Hepatocyte (in vitro differentiated cells): ENCODE measurements at places on chromosomes 4 and X.

- DNase-seq: no peak
Observed at GRCh38 chr4:5865896-5866599, 26.8 kb downstream of the CRMP1 start.

DNA sequence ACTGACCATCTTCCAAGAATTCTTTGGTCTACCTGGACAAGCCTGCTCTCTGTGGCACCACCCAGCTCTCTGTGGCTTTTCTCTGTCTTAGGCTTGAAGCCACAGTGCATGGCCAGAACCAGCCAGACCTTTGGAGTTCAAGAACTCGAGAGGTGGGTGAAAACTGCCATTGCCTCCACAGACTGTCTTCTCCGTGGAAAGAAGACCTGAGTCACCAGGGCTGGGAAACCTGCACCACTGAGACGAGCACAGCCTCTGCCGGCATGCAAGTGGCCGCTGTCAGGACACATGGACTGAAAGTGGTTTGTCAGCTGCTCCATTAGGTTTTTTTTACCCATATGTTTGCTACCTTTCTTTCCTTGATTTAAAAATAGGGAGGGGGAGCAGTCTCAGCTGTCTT, 74.5 kb downstream of the MGST2 start:
- no peak for DNase-seq

DNA sequence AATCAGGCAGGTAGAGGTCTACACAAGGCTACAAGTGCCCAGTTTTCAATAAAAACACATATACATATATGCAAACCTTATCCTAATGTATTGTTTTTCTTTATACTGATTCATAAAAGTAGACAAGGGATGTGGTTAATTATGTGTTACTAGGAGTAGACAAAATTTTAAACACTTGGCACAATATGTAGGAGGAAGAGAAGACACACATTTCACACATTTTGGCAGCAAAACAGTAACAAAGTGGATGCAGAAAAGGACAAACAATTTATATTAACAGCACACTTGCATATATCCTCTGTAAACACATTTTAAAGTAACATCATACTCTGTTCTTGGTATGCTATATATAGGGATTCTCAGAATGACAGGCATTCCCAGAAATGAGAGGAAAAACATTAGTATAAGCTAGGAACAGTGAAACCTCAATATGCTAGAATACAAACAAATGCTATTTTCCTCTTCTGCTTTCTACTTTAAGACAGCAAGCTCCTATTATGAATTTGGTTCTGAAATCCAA, 63.8 kb downstream of the GPRIN3 start:
- no peak for DNase-seq

DNA sequence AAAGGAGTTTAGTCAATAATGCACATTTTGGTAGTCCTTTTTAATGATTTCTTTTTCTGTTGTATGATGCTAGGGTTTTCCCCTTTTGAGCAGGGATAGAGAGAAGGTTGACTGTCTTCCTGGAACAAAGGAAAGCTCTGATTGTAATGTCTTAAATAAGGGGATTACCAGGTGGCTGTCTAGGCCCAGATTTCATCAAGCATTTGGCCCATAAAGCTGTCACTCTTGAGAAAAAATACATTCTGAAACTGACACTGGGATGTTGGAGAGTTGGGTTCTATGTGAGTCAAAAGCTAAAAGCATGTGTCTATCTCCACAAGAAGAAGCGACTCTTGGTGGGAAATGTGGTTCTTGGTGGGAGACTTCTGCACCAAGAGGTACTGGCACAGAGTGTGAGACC, 26.4 kb downstream of the KIAA1210 start:
- no peak for DNase-seq

GRCh38 chrX:20506739-20507138, 240.0 kb upstream of the RPS6KA3 start:
- no peak for DNase-seq

DNA sequence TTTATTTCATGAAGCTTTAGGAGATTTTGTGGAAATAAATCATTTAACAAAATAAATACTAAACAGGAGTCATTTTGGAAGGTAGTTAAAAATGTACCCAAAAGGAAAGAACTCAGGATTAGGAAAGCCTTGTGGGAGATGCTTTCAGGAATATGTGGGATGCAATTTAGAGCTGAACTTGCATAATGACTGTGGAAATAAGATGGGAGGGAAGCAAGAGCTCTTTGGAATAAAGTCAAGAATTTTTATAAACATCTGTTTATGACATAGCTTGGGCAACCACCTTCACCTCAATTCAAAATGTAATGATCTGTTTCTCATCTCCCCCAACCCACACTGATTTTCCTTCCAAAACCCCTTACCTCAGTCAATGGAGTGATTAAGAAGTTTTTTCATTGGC, 623.8 kb downstream of the FAT4 start:
- no peak for DNase-seq

GRCh38 chrX:107632346-107632745, 4.0 kb downstream of the PRPS1 start:
- no peak for DNase-seq

- no peak for DNase-seq
Observed at GRCh38 chr4:57154191-57154590, 44.0 kb upstream of the IGFBP7 start.

- DNase-seq: no peak
Observed at GRCh38 chr4:42641656-42642055, 15.2 kb downstream of the ATP8A1 start.

GRCh38 chr4:155668707-155669220, 2.1 kb downstream of the GUCY1A1 start:
- DNase-seq: no peak

DNA sequence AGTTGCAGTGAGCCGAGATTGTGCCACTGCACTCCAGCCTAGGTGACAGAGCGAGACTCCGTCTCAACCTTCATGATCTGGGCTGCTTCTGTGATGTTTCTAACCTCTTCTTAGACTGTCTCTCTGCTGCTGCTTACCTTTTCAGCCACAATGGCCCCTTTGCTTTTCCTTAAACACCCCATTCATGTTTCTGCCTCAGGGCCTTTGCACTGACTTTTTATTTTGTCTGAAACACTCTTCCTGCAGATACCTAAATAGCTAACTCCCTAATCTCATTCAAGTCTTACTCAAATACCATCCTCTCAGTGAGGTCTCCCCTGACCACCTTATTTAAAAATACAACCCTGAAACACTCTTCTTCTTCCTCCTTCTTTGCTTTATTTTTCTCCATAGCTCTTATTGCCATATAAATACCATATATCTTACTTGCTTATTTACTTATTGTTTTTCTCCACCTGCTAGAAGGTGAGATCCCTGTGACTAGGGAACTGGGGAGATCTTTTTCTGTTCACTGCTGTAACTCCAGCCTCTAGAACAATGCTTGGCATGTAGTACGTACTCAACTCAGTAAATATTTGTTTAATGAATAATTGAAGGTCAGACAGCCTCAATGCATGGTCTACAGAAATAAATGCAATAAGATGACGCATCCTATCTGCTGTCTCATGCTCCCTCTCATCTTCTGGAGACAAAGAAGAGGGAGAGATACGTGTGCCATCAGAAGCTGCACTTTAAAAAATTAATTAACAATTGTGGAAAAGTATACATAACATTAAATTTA, 43.8 kb upstream of the SETD7 start:
- no peak for DNase-seq

GRCh38 chrX:130263016-130263415, 5.7 kb downstream of the ZNF280C start:
- no peak for DNase-seq

DNA sequence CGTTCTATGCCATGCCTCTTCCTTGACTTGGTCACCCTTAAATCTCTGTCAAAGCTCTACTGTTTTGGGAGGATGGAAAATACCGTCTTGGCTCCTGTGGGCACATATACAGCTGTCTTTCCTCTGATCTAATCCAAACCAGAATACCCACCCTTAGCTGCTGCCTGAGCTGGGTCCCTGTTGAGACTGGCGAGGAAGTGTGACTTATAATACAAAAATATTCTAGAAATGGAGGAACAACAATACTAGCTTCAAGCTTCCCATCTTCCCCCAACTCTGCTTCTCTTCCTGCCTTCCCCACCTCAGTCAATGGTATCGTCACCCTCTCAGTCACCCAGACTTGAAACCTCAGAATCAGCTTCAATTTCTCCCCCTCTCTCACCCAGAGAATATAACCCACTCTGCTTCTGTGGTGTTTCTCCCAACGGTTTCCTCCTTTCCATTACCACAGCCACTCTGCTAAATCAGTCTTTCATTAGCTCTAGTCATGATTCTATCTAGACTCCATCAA, 599 bp upstream of the IL2RG start:
- DNase-seq: no peak

DNA sequence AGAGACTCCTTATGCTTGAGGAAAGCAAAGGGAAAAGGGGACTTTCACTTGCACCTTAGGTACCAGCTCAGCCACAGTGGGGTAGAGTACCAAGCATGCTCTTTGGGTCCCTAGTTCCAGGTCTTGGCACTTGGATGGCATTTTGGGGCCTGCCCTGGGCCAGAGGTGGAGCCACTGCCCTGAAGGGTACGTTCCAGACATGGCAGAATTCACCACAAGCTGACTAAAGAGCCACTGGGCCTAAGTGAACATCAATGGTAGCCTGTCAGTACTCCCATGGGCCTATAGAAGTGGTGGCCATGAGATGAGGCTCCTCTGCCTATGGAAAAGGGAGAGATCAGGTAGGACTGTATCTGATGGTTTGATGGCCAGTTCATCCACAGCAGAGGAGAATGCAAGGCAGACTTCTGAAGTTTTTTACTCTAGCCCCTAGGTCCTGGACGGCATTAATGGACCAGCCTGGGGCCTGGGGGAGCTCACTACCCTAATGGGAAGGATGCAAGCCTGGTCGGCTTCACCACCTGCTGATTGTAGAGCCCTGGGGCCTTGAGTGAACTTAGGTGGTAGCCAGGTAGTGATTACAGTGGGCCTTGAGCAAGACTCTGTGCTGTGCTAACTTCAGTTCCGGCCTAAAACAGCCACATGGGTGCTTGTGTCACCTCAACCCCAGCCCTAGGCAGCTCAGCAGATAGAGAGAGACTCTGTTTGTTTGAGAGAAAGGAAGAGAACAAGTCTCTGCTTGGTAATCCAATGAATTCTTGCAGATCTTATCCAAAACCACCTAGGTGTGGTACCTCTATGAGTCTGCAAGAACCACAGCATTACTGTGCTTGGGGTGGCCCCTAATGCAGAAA, 19.8 kb upstream of the HSFX4 start:
- DNase-seq: no peak

DNA sequence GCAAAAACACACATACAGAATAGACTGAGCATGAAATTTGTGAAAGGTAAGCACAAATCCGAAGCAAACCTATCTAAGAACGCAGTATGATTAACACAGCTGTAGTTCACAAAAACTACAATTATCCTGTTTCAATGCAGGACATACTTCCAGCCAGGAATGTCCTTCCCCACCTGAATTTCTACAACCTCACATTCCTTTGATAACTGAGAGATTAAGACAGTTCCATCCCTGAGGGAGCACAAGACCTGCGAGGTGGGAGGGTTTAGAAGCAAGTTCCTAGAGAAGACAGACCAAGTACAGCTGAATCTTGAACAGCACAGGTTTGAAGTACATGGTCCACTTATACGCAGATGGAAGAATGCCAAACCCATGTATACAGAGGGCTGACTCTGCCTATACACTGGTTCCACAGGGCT, 10.6 kb downstream of the ABCG2 start:
- peak; percentile 55 for DNase-seq

DNA sequence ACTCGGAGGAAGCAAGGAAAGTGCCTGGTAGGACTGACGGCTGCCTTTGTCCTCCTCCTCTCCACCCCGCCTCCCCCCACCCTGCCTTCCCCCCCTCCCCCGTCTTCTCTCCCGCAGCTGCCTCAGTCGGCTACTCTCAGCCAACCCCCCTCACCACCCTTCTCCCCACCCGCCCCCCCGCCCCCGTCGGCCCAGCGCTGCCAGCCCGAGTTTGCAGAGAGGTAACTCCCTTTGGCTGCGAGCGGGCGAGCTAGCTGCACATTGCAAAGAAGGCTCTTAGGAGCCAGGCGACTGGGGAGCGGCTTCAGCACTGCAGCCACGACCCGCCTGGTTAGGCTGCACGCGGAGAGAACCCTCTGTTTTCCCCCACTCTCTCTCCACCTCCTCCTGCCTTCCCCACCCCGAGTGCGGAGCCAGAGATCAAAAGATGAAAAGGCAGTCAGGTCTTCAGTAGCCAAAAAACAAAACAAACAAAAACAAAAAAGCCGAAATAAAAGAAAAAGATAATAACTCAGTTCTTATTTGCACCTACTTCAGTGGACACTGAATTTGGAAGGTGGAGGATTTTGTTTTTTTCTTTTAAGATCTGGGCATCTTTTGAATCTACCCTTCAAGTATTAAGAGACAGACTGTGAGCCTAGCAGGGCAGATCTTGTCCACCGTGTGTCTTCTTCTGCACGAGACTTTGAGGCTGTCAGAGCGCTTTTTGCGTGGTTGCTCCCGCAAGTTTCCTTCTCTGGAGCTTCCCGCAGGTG, 637 bp downstream of the AR start:
- DNase-seq: peak; percentile 16

DNA sequence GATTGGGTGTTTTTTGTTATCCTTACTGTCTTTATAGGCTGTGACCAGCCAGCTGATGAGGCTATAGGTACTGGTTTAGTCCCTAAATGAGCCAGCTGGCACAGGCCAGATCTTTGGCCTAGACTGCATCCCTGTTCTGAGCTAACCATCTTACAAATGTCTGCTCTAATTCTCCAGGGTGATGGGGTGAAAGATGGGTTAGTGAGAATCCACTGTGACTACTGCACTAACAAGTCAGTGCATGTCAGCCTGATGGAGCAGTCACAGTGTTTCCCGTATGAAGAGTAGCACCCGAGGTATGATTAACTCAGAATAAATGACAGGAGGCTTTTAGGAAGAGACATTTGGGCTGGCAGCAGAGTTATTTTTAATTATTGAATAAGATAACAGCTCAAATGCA, 181.0 kb downstream of the DCTD start:
- DNase-seq: no peak

- DNase-seq: no peak
Observed at GRCh38 chr4:59258002-59258401, 1942.1 kb upstream of the ADGRL3 start.

- DNase-seq: peak; percentile 50
Observed at GRCh38 chrX:8743126-8743732, 11.3 kb upstream of the ANOS1 start.

- DNase-seq: no peak
Observed at GRCh38 chr4:100838286-100838685, 320.5 kb upstream of the EMCN start.

DNA sequence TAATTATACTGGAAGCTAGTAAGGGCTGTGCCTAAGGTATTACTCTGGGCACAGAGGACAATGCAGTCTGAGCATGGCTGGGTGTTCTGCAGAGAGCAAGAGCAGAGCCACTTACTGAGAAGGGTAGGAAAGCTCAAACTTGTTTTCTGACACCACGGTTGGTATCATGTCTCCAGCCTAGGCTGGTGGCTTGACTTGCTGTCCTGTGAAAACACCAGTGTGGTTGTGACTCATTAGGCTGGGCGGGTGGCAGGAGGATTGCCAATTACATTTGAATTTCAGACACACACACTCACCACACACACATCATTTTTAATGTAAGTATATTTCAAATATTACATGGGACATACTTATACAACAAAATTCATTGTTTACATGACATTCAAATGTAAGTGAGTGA, 19.7 kb upstream of the MTM1 start:
- DNase-seq: no peak
